ENCODE measurements at places on chromosomes 6 and 20.

- peak; percentile 25 for DNase-seq
Measured at GRCh38 chr20:2206957-2207769, 88.6 kb upstream of the TGM3 start.

GRCh38 chr20:57236813-57237584, 29.4 kb downstream of the BMP7 start:
- DNase-seq = no peak

DNA sequence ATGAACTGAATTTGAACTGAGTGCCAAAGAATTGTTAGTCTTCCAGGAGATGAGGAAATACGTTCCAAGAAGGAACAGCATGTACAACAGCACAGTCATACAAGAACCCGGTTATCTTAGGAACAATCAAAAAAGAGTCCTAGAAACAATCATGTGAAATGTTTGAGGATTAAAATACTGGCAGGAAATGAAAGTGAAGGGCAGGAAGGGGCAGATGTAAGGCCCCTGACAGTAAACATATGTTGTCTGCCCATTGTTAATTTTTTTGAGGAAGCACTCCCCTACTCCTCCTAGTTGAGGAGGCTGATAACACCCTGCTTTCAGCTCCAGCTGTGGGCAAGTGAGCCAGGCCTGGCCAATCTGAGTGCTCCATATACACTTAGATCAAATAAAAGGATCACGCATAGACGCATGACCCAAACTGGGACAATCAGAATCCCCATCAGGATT, 220.9 kb downstream of the HACE1 start:
- no peak for DNase-seq

DNA sequence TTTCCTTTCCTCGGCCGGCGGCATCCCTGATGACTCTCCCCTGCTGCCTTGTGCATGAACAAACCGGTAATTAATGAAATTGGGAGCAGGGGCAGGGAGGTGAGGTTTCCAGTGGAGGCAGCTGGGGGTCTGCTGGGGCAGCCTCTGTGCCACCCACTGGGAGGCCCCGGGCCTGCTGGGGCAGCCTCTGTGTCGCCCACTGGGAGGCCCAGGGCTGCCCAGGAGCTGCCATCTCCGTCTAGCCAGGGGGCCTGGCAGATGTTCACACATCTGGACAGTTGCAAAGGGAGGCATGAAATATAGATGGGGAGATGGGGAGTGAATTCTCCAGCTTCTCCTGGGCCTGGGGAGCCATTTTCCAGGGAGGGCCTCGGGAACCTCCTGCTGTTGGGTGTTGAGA, 33.8 kb downstream of the TOX2 start:
- no peak for DNase-seq

- DNase-seq = no peak
Measured at GRCh38 chr6:157164972-157165371, 158.3 kb downstream of the TMEM242 start.

- DNase-seq = no peak
Measured at GRCh38 chr20:63979557-63980316, at the start of gene SAMD10. Gene SAMD10, minus strand, starts transcription at chr20:63979642. Its CDS starts 175 bp downstream, at chr20:63979467.

- no peak for DNase-seq
Measured at GRCh38 chr6:21739838-21740237, 146.3 kb downstream of the SOX4 start.

DNA sequence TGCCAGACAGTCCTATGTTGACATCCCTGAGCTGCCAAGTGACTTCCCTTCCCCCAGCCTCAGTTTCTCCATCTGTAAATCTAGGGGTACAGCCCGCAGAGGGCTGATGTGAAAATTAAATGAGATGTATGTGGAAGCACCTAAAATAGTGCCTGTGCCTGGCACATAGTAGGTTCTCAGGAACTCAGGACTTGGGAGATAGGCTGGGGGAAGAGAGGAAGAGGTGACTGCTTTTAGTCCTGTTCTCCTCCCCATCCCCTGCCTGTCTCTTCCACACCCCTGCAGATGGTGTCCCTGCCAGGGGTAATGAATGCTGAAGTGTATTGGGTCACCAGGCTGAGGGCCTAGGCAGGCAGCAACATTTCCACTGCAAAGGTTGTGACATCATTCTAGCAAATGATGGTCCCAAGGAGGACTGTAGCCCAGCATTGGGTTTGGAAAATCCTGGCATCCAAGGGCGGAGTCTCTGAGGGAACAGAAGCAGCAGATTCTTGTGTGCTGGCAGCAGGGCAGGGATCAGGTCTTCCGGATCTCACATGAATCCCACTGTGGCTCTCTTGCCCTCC, 1.8 kb downstream of the SNPH start:
- no peak for DNase-seq

DNA sequence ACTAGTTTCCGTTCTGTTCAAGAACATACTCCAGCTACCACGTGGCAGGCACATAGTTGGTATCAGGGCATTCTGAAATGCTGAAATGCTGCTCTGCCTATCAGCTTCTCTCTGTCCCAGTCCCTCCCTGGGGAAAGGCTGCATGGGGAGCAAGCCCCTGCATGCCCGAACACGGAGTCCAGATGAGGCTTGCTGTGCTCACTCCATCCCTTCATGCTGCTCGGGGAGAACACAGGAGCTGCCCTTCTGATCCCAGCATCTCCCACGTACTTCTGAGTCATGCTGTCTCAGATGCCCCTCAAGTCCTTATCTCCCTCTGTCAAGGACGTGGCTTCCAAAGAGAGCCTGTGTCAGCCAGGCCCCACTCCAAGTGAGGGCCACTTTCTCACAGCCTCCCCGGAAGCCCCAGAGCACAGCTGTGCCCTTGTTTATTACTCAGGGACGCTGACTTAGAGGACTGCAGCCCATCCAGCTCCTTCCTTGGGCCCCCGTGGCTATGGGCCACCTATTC, 29.4 kb downstream of the THBS2 start:
- peak; percentile 73 for DNase-seq

- DNase-seq = no peak
Measured at GRCh38 chr20:8196096-8196495, 64.0 kb downstream of the PLCB1 start.

DNA sequence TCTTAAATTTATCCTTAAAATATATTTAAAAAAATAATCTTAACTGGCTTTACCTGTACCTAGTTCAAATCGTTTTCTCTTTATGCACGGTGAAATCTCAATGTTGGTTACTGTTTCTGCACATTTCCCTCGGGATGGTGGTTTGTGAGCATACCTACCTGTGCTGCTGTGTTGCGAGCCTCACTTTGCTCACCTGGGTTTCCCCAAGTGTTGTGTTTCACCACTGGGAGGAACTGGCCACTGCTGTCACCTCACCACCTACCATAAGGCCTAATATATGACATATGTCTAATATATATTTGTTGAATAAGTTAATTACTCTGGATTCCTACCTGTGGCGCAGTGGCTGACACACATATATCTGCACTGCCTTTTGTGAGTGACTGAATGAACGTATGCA, 493.5 kb upstream of the FLRT3 start:
- no peak for DNase-seq

DNA sequence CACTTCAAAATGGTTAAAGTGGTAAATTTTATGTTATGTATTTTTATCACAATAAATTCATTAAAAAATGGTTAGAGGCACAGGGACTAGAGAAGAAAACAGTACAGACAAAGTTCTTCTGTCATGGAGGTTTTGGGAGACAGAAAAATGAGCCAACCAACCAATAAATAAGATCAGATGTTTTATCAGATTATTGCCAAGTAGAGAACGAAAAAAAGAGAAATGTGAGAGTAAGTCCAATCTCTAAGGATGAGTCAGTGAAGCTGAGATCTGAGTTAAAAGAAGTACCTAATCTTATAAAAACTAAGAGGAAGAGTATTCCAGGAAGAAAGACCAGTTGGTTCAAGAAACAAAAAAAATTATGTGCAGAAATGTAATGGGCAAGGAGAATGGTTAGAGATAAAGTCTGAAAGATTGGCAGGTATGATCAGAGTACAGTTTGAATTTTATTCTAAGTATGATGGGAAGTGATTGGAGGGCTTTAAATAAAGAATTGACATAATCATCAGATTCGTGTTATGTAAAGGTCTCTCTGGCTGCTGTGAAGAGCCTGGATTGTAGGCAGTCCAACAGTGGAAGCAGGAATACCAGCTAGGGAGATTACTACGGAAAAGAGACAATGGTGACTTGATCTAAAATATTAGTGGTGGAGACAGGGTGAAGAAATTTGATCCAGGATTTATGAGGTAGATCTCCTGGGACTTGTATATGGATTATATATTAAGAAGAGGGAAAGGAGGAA, 79.6 kb downstream of the RCAN2 start:
- DNase-seq = no peak

DNA sequence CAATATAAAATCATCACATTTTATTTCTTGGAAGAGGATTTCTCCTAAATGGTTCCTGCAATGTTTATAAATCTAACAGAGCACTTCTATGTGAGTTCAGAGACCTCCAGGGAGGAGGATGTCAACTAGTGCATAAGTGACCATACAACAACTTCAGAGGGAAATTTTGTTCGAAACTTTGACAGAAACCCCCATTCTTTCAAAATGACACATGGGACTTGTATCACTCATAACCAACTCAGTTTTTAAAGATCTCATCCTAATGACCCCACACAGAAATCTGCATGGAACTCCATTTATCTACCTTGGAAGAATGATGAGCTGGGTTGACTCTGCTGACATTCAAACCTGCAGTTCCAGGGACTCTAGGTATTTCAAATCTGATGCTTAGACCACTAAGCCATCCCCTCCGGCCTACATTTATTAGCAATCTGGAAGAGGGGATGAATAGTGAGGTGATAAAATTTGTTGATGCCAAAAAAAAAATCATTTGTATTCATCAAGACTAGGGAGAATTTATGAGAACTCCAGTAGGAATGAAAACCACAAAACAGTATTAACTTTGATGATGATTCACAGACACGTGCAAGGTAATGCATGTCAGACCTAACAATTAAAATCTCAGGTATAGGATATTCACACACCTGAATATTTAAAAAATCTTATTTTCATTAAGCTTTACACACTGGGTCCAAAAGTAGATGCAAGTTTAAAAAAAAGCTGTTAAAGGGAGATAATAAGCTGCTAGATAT, 153.0 kb downstream of the REV3L start:
- no peak for DNase-seq

- DNase-seq = no peak
Measured at GRCh38 chr20:20368418-20369249, 730 bp downstream of the INSM1 start.

- no peak for DNase-seq
Measured at GRCh38 chr6:227812-228338, 64.4 kb upstream of the DUSP22 start.

- DNase-seq = peak; percentile 38
Measured at GRCh38 chr6:121055572-121056163, 278.6 kb downstream of the TBC1D32 start.

GRCh38 chr6:35585658-35586057, 73.0 kb upstream of the TULP1 start:
- DNase-seq = no peak

DNA sequence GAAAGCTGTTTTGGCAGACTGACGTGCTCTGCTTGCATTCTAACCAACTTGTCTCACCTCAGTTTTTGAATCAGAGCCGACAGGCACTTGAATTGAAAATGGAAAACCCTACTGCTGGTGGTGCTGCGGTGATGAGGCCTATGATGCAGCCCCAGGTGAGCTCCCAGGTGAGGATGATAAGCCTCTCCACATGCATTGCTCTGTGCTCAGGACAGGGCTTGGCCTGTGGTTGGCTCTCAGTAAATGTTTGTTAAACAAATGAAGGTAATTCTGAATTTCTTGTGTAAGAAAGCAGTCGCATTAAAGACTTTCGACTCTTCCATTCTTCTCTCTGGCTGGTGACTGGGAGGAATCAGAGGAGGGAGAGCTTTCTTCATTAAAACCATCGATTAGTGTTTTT, 136.3 kb downstream of the SULF2 start:
- no peak for DNase-seq

DNA sequence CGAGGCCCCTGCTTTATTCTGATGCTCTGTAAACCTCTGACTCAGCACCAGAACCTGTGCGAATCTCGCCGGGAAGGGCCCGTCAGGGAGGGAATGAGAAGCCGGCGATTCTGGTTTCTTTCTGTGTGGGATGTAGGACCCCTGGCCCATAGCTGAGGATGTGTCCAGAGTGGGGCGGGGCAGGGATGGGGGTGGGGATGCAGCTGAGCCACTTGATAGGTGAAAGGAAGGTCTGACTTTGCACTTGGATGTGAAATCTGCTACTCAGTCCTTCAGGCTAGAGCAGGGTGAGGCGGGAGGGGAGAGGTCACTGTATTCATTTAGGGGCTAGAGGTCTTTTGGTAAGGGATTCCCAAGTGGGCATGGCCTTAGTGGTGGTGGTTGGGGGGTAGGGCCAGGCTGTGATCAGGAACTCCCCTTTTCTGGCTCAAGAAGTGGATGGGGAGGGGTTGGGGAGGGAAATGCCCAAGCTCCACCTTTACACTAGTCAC, 2.3 kb downstream of the TOX2 start:
- DNase-seq = no peak

DNA sequence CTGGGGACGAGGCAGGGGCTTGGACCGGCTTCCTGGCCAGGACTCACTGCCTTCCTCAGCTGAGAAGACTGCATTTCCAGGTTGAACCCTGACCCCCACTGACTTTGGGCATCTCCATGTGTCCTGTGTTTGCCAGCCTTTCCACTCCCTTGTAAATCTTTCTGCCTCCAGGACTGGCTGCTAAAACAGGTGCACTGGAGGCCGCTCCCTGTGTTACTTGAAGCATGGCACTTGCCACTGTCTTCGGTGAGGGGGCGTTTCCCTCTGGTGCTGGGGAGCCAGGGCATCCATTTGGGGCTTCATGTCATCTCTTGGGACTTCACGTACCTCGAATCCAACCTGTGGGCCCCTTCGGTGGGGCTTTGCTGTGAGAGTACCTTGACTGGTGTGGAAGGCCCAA, 6.7 kb upstream of the RBM38 start:
- DNase-seq = no peak

DNA sequence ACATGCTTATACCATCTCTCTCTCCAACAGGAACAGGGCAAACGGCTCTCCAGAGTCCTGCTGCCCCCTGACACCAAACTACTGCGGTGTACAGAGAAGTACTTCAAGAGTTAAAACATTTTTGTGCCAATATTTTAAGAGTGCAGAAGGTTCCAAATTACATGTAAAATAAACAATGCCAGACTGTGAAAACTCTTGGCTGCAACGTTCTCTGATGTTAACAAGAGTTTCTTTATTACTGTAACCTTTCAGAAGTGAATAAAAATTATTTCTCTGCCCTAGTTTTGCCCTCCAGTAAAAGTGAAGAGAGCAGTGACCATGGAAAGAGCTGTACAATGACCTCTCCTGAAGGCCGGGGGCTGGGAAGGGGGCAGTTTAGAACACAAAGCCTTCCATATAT, 41.4 kb upstream of the FAM83C start:
- no peak for DNase-seq

- no peak for DNase-seq
Measured at GRCh38 chr6:129475477-129476247, 234.3 kb downstream of the ARHGAP18 start.

- DNase-seq = no peak
Measured at GRCh38 chr20:22446613-22447446, 137.5 kb downstream of the FOXA2 start.

GRCh38 chr6:88810089-88810488, 153.3 kb downstream of the RNGTT start:
- no peak for DNase-seq

DNA sequence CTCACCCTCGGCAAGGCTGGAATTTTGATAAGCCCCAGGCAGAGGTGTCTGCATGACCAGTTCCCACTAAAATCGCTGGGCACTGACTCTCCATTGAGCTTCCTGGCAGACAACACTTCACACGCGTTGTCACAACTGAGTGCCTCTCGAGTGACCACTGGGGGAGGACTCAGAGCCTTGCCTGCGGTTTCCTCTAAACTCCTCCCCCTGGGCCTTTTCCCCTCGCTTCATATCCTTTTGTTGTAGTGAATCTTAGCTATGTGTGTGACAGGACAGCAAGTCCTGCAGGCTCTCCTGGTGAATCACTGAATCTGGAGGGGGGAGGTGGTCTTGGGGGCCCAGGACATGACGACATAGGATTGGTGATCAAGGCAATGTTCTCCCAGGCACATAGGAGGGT, 670.8 kb downstream of the PRKN start:
- peak; percentile 74 for DNase-seq

Measured in brain microvascular endothelial cell (primary cell).